ENCODE measurements at places on chromosomes 3 and 15. TPM values are rescaled to one million over a fixed set of nuclear protein-coding genes. Genes with fewer than 3 reads are reported as not detected.

DNA sequence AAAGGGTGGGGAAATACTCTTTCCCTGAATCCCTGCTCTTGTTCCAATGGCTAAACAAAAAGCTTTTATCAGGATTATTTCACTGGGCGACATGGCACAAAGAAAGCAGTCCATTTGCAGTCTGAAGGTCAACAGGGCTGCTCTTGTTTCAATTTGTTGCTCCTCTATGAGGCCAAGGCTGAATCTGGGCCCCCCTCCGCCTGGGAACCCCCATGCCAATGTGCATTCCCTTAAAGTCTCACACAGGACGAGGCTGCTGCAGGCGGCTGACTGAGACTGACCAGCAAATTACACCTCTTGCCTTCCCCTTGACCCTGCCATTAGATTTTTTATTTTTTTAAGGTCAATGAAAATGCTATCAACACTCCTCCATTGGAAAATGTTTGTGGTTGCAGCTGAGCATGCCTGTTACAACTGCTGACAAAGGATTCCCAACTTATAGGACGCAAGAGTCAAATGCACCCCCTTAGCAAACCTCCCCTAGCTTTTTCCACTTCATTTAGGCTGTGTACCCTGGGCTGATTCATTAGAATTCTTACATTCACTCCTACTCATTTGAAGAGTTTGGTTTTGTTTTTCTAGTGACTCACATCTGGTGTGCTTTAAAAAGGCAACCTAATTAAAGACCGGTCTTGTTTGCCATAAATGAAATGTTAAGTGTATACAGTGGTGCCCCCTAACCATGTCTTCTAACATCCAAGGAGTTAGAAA is 60.8 kb upstream of the ARHGEF3 start:
- no peaks in the 10 kb centered on the region for H3K27me3 ChIP-seq
- peak; percentile 27 for DNase-seq
- H3K4me1 ChIP-seq: peaks cover 29% of the 10 kb centered on the region
- H3K27ac ChIP-seq: no peak overlapping the region
- no peak overlapping the region for H3K4me3 ChIP-seq

Gene ZNF501
- total RNA-seq: 0.67 TPM

DNA sequence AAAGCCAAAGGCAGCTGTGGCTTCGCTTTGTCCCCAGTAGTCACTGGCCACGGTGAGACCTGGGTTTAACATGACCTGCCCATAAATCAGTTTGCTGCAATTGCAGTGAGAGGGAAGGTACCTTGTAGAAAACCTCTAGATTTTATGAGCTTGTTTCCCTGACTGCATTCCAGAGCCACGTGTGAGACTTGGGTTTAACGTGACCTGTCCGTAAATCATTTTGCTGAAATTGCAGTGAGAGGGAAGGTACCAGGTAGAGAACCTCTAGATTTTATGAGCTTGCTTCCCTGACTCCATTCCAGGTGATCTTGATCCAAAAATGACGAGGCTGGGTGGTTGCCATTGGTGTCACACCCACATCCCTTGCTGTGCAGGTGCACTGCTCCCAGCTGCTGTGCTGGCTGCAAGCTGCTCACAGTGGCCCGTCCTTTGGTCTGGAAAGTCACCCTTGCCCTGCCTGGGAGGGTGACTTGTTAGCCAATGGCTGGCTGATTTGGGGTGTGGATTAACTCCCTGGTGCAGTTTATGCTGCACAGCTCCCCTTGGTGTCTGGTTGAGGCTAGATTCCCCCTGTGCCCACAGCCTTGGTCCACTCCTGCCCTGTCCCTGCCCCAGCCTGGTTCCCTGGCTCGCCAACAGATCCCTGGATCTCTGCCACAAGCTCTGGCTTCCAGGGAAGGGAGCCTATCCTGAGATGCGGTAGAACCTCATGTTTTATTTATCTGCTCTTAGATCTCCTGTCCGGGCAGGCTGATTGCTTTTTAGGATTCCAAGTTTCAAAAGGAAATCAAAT is 192.7 kb upstream of the CTDSPL start:
- H3K36me3 ChIP-seq: no peaks in the 10 kb centered on the region
- H3K4me3 ChIP-seq: no peak overlapping the region
- no peaks in the 10 kb centered on the region for H3K27me3 ChIP-seq
- no peak for DNase-seq
- H3K4me1 ChIP-seq: no peaks in the 10 kb centered on the region

GRCh38 chr3:48738926-48739616 is 22.1 kb upstream of the IP6K2 start:
- H3K4me3 ChIP-seq: no peak overlapping the region
- peaks cover 5% of the 10 kb centered on the region for H3K4me1 ChIP-seq
- no peaks in the 10 kb centered on the region for H3K36me3 ChIP-seq

GRCh38 chr3:14297784-14298236 is 104.6 kb upstream of the SLC6A6 start:
- no peaks in the 10 kb centered on the region for H3K36me3 ChIP-seq
- H3K27ac ChIP-seq: no peak overlapping the region

DNA sequence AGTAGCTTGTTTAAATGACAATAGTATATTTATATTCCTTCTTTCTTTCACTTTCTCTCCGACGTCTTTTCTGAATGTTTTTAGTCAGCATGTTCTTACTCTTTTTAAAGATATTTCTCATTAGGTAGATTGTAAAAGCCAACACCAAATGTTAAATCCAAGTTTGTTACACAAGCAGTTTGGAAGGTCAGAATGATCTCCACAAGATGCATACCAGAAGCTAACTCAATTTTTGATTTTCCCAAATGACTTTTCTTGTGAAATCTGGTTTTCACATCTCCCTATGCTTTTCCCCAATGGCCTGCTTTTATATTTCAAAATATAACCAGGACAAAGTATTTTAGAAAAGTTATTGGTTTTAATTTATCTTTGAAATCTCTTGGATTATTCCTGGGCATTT is 49.7 kb upstream of the TPRG1 start:
- no peaks in the 10 kb centered on the region for H3K27me3 ChIP-seq
- H3K36me3 ChIP-seq: no peaks in the 10 kb centered on the region
- H3K27ac ChIP-seq: no peak overlapping the region

- H3K4me3 ChIP-seq: no peak overlapping the region
- no peak for DNase-seq
- peaks cover 12% of the 10 kb centered on the region for H3K4me1 ChIP-seq
- peaks cover 50% of the 10 kb centered on the region for H3K36me3 ChIP-seq
- H3K27ac ChIP-seq: no peak overlapping the region
Observed at GRCh38 chr3:47423548-47424145, 42.8 kb downstream of the PTPN23 start.

DNA sequence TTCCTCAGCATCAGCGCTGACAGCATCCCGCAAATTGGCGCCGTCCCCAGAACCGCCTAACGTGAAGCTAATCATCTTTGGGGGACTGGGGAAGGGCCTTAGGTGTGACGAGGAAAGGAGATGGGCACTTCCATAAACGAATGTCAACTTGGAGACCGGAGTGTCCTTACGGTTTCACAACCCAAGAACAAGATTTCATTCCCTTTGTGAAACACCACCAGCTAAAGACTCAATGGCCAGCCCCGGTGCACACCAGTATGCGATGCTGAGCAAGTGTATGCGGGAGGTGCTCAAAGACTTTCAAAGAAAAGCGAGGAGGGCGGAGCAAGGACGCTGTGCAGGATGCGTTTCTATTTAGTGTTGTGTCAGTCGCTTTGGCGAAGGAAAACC is 759 bp upstream of the TTBK2 start:
- peaks cover 29% of the 10 kb centered on the region for H3K4me1 ChIP-seq
- no peaks in the 10 kb centered on the region for H3K36me3 ChIP-seq
- DNase-seq: peak; percentile 36

DNA sequence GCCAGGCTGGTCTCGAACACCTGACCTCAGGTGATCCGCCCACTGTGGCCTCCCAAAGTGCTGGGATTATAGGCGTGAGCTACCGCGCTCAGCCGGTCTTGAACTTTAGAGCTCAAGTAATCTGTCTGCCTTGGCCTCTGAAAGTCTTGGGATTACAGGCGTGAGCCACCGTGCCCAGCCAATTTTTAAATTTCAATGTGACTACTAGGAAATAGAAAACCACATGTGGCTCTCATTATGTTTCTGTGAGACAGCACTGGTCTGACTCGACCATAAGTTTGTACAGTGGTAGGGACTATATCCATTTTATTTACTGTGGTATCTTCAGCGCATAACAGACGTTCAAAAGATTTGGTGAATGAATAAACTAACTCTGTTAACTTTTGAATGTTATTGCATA is 9.1 kb downstream of the ZFAND6 start:
- H3K27ac ChIP-seq: no peak overlapping the region
- H3K27me3 ChIP-seq: no peaks in the 10 kb centered on the region
- H3K4me1 ChIP-seq: peaks cover 26% of the 10 kb centered on the region
- no peak for DNase-seq

- H3K27ac ChIP-seq: no peak overlapping the region
- H3K4me1 ChIP-seq: no peaks in the 10 kb centered on the region
- H3K4me3 ChIP-seq: no peak overlapping the region
- DNase-seq: no peak
- H3K36me3 ChIP-seq: no peaks in the 10 kb centered on the region
- no peaks in the 10 kb centered on the region for H3K27me3 ChIP-seq
Observed at GRCh38 chr3:52029535-52029934, 26.8 kb downstream of the DUSP7 start.

Gene ZNF662
- total RNA-seq: 1.3 TPM

DNA sequence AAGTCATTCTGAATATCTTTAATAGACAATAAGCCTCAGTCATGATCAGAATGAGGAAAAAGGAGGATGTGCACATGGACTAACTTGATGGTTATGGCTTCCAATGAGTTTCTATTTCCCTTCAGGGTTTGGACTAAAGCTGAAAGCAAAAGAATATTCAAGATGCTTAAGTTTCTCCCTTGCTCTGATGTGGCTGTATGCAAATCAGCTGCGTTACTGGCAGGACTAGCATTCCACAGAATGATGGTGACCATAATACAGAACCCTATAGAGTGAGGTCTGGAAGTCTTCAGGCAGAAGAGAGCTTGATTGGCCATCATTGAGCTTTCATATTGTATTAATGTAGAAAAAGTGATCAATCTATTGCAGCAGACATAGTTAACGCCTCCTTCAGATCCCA is 466.0 kb downstream of the NLGN1 start:
- H3K4me3 ChIP-seq: no peak overlapping the region
- no peaks in the 10 kb centered on the region for H3K27me3 ChIP-seq
- no peak overlapping the region for H3K27ac ChIP-seq
- no peak for DNase-seq

Gene CCNB2
- total RNA-seq: 1.8 TPM

DNA sequence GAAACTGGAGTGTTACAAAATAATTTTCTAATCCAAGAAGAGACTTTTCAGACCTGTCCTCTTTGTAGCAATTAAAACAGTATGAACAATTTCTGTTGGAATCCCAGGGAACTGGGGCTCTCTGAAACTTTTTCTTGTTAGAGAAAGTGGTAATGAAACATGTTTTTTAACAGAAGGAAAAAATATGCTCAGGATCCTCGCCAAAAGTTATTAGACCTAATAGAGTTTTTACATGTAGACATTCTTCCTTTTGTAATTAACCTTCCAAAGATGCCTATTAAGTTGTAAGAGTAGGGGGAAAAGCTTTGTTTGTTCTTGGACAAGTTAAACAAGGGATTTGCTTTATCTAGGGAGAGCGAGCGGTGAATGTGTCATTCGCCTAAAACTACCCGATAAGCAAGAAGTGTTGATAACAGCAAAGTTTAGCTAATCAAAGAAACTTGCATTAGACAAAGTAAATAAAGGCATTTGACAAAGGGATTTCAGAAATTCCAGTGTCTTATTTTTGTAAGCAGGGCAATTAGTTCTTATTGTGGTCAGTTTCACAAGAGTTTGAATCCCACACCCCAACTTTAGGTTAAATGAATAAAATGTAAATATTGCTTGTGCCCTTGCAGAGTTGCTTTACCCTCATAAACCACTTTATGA is 2.3 kb downstream of the RARB start:
- no peak overlapping the region for H3K4me3 ChIP-seq
- no peak overlapping the region for H3K27ac ChIP-seq
- H3K4me1 ChIP-seq: no peaks in the 10 kb centered on the region
- H3K36me3 ChIP-seq: no peaks in the 10 kb centered on the region

- no peak overlapping the region for H3K27ac ChIP-seq
- H3K27me3 ChIP-seq: no peaks in the 10 kb centered on the region
- H3K4me3 ChIP-seq: no peak overlapping the region
Observed at GRCh38 chr15:53843869-53844569, 84.6 kb upstream of the WDR72 start.

DNA sequence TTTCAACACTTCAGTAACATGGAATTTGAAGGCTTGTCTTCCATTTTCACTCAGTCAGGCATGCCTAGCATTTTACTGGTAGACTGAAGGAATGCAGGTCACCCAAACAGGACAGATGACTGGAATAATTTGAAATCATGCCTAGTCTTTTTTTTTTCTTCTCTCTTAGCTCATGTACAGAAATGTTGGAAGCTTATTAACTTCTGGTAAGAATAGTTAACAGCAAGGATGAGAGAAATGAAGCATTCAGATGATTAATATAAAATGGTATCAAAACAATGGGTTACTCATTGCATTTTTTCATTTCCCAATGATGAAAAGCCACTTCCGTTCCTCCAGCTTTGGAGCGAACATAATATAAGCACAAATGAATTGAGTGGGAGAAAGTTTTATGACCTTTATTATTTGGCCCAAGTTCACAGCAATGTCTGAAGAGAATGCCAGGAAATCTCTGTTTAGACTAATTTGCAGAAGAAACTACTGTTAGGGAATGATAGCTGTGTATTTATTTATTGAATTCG is 431.6 kb upstream of the RASGRP1 start:
- no peak for DNase-seq
- no peaks in the 10 kb centered on the region for H3K27me3 ChIP-seq
- H3K36me3 ChIP-seq: peaks cover 2% of the 10 kb centered on the region
- no peak overlapping the region for H3K4me3 ChIP-seq
- H3K4me1 ChIP-seq: no peaks in the 10 kb centered on the region

GRCh38 chr3:48244461-48244860 is 3.6 kb downstream of the ZNF589 start:
- H3K36me3 ChIP-seq: peaks cover 12% of the 10 kb centered on the region
- H3K4me3 ChIP-seq: no peak overlapping the region
- H3K4me1 ChIP-seq: peaks cover 28% of the 10 kb centered on the region
- no peaks in the 10 kb centered on the region for H3K27me3 ChIP-seq

DNA sequence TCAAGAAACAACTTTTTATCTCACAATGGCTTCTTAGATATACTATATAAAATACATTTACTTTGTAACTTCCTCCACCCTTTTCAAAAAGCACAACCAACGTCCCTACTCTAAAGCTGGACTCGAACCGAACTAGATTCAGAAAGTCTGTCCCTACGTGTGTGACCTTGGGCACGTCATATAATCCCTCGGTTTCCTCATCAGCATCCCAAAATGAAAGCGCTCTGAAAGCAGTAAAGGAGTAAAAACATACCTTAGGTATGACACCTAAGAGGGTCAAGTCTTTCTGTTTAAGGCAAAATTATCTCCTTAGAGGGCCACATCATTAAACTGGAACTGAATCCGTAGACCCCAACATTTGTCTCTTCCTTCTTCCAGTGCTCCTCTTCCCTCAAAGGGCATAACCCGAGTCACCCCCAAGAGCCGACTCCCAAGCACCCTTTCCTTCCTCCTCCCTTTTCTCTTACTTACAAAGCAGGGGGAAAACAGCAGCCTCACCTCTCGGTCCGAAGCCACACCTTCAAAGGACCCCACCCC is 663 bp downstream of the PDCD10 start:
- no peaks in the 10 kb centered on the region for H3K36me3 ChIP-seq
- H3K27me3 ChIP-seq: no peaks in the 10 kb centered on the region
- DNase-seq: no peak
- H3K4me3 ChIP-seq: peak overlapping the region; percentile 95
- H3K4me1 ChIP-seq: peaks cover 53% of the 10 kb centered on the region

Gene PHC3
- total RNA-seq: 177 TPM

GRCh38 chr15:92079647-92080255 is 226.2 kb downstream of the SLCO3A1 start:
- H3K4me3 ChIP-seq: no peak overlapping the region
- no peaks in the 10 kb centered on the region for H3K27me3 ChIP-seq
- no peak for DNase-seq
- no peaks in the 10 kb centered on the region for H3K36me3 ChIP-seq
- no peak overlapping the region for H3K27ac ChIP-seq
